ENCODE measurements at places on chromosomes 7 and 10.

GRCh38 chr10:31340343-31340742, 21.3 kb downstream of the ZEB1 start:
- DNase-seq, result no peak

DNA sequence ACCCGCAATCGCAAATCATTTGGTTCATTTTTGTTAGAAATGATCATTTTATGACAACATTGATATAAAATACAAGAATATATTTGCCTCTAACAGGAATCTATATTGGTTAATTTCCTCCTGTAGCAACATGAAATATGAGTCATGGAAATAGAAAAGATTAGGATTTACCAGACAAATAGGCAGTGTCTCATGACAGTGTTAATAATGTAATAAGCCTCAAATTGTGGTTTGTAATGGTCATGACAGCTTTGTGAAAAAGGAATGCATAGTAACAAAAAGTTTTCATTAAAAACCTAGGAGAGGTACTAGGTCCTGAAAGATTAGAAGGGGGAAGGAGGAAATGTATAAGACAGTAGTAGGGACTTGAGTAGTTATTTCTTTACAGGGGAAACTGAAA, 7.9 kb upstream of the SLK start:
- no peak for DNase-seq

- DNase-seq, result no peak
Measured at GRCh38 chr7:75985518-75986146, 8.8 kb downstream of the TMEM120A start.

GRCh38 chr10:2748287-2748686, 319.1 kb upstream of the PFKP start:
- no peak for DNase-seq

DNA sequence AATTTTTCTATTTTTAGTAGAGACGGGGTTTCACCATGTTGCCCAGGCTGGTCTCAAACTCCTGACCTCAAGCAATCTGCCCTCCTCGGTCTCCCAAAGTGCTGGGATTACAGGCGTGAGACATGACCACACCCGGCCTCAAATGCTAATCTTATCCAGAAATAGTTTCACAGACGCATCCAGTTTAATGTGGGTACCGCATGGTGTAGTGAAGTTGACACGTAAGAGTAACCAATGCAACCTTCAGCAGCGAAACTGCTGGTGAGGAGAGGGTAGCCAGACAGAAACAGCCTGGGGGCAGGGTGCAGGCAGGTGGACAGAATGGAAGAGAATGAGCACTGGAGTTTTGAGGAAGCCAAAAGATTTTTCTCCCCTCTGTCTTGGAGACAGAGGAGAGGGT, 63.5 kb upstream of the FAM180A start:
- DNase-seq, result no peak

- DNase-seq, result no peak
Measured at GRCh38 chr10:124701435-124701834, 42.7 kb downstream of the FAM53B start.

All from NCI-H524 (cell line).